Stimulated activated CD4-positive, alpha-beta T cell treated with anti-CD3 and anti-CD28 coated beads, Interleukin-1b, Interleukin-23, amount 100 ng/mL, for 4 hours (primary cell): ENCODE measurements at places on chromosomes 11 and 22.

DNA sequence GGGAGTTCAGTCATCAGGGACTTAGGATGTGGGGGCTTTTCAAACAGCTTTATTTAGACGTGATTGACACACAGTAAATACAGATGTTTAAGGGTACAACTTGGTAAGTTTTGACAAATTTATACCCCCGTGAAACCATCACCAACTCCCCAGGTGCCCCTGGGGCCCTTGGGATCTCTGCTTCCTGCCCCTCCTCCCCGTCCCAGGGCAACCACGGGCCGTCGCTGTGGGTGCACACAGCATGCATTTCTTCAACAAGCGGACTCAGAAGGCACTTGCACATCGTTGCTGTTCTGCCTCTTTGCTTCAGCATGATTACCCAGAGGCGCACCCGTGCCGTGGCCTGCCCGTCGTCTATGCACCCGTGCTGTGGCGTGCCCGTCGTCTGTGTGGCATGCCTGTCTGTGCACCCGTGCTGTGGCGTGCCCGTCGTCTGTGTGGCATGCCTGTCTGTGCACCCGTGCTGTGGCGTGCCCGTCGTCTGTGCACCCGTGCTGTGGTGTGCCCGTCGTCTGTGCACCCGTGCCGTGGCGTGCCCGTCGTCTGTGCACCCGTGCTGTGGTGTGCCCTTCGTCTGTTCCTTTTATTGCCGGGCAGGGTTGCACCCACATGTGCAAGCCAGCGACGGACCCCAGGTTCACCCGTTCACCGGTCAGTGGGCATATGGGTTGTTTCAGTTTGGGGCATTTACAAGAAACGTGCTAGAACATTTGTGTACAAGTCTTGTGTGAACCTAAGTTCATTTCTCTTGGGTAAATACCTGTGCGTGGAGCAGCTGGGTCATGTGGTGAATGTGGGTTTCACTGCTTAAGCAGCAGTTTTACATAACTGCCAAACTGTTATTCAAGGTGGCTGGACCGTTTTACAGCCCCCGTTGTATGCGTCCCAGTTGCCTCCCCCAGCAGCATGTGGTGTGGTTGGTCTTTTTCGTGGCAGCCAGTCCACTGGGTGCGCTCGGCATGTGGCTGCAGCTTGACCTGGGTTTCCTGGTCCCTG, 8.3 kb downstream of the CD81 start:
- DNase-seq = no peak

DNA sequence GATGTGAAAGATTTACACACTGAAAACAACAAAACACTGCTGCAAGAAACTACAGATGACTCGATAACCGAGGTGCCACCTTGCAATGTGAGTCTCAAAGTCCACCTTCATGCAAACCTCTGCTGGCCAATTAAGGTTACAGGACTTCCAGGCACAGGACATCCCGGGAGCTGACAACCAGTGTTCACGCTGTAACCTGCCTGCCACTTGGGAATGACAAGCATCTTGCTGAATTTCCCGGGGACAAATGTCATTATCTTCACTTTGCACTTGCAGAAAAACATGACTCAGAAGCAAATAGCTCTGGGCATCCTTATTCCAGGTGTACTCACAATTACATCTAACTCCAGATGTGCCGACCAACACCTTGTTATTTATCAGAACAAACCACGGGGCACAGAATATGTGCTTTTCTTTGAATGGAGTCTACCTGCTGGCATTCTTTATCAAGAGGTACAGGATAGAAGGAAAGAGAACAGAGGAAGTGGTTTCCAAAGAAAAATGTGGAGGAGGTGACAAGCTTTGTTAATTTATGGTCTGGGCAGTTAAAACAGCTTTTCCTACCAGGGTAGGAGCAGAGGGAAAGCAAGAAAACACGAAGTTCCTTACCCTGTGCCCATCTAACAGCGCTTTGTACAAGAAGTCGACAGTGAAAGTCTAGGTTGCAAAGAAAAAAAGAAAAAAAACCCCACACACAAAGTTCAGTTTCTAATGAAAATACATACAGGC, 72.3 kb downstream of the SHANK2 start:
- no peak for DNase-seq

DNA sequence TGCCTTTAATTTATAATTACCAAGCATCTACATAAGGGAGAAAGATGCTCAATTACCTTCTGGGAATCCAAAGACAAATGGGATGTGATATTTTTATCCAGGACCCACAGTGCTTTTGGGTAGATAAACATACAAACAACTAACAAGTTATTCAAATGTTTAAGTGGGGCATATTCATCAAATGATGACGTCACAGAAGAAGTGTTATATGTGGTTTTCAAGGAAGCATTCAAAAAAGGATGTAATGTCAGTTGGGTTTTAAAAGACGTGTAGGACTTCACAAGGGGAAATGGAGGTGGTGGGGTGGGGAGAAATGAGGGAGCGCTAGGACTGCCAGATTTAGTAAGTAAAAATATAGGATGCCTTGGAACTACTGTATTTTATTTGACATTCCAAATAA, 915.9 kb downstream of the KCNA4 start:
- no peak for DNase-seq

GRCh38 chr22:31300896-31301295, 8.6 kb upstream of the PIK3IP1 start:
- no peak for DNase-seq

DNA sequence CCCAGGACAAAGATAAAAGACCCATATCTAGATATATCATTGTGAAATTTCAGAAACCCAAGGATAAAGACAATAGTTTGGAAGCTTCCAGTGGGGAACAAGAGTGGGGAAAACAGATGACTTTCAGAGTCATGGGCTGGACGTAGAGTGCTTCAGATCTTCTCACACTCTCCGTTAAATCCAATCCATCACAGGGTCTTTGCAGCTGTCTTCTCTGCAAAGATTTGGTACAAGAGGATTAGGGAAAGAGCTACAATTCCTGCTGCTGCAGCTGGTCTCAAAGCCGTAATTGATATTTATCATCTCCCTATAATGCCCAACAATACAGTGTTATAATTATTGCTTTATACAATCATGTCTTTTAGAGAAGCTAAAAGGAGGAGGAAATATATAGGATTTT, 63.4 kb upstream of the CLPB start:
- DNase-seq = no peak

- no peak for DNase-seq
Observed at GRCh38 chr11:110526323-110526722, 96.6 kb downstream of the FDX1 start.

- no peak for DNase-seq
Observed at GRCh38 chr22:36736701-36737320, 33.3 kb upstream of the CACNG2 start.

- no peak for DNase-seq
Observed at GRCh38 chr11:14555818-14556217, 35.6 kb upstream of the PSMA1 start.

DNA sequence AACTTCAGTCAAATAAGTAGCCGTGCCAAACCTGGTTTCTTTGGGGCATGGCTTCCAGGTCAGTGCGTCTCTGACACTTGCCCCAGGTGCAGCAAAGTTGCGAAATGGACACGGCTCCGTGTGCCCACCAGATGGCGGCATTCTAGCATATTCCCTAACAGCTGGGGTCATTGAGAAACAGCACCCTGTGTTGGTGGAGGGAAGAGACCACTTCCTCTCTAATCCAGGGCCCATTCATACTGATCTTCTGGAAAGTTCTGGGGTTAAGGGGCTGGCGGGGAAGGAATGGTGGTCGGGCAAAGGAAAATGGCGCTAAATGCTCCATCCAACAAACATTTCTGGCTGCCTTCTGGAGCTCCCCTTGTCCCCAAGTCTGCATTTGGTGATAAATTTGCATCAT, 141.2 kb upstream of the TIMP3 start:
- DNase-seq = peak; percentile 41

DNA sequence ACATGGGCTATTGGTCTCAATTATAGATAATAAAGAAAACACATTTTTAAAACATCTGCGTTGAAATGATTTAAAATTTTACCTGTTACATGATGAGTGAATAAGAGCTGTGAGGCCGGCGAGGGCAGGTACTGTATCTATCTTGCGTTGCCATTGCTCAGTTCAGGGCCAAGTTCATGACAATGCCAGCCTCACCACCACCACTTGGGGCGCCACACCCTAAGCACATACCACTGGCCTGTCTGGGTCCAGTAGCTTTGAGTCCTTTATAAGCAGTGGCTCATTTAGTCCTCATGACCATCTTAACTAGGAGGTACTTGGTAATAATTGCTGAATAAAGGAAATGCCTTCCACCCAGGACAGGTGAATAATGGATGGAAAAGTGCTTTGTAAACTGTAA, 14.5 kb upstream of the MB start:
- DNase-seq = no peak
